ENCODE measurements at places on chromosomes 3 and 15.

GRCh38 chr15:30865257-30865656 is 38.5 kb upstream of the FAN1 start:
- no peak for DNase-seq

- no peak for DNase-seq
These were observed 9.5 kb downstream of the SEMA4B start for GRCh38 chr15:90210593-90210992.

DNA sequence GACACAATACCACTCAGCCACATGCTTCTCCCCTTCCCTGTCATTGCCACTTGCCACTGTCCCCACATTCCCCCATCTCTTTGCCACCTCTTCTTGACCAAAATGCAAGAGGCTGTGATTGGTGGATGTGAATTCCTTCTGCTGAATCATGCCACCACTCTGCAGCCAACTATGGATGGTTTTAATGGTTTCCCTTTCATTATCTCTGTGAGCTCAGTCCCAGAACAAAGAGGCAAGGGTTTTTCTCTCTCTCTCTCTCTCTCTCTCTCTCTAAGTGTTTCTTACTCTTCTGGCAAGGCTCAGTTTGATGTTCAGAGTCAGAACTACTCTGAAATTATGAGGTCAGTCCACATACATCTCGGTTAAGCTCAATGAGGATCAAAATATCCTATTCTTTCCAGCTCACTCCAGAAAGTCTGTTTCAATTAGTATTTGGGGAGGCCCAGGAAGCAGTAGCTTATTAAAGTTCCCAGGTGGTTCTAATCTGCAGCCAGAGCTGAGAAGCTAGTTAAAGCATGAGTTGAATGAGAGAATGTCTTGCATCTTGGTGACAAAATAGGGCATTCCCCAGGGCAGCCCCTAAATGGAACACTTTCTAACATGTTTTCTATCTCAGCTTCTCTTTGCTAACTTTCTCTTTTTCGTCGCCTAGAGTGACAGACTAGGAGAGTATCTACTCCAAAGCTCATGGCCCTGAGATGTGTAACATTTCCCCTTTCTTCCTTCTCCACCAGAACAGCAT is 8.5 kb upstream of the ILDR1 start:
- DNase-seq = no peak

DNA sequence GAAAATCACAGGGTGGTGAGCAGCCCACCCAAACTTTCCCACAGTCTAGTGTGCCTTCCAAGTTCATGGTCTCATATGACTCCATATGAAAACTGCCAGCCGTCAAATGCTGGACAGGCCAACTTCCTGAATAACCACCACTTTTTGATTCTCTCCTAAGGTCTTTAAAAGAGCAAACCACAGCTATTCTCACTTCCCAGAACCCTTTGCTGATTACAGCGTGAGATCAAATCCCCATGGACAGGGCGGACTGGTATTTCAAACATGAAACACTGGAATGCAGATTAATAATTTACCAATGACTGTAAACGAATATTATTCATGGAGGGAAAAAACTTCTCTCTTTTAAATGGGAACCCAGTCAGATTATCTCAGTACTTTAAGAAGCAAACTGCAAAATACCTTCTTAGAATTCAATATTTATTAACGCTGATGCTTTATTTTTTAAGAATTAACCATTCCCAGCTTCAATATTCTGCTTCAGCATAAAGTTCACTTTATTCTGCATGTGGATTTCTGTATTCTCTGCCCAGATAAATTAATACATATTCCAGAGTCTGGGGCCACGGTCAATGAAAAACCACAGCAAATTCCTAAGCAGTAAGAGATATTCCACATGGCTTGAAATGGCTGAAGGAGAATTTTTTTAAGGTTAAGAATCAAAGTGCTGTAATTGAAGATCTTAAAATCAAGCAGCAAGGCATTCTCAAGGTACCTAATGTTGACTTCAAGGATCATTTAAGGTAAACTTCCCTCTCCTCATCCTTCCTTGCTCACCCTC is 42.9 kb downstream of the MYO1E start:
- no peak for DNase-seq

DNA sequence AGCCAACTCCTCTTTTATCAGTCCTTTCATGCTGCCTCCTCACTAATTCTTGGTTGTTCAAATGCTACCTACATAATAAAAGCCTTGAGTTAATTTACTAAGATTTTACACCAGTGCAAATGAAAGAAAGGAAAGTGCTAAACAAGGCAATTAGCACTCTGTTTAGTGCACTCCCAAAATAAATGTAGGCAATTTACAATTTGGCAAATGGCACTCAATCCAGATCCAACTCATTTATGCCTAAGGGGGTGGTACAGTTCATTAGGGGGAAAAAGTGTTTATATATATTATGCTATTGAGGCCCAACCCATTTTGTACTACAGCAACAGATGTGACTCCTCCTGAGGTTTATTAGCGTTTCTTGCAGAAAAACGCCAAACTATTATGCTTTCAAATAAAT is 370.1 kb downstream of the NR2F2 start:
- no peak for DNase-seq

DNA sequence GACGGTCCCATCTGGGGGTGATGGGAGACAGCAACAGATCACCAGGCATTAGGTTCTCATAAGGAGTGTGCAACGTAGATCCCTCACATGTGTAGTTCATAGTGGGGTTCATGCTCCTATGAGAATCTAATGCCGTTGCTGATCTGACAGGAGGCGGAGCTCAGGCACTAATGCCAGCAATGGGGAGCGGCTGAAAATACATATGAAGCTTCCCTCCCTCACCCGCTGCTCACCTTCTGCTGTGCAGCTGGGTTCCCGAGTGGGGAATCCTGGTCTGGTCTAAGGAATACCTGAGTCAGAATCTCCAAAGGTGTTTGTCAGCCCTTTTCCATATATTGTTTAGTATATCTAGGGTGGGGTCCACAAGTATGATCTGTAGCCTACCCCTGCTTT is 52.3 kb downstream of the CHD2 start:
- DNase-seq = no peak

DNA sequence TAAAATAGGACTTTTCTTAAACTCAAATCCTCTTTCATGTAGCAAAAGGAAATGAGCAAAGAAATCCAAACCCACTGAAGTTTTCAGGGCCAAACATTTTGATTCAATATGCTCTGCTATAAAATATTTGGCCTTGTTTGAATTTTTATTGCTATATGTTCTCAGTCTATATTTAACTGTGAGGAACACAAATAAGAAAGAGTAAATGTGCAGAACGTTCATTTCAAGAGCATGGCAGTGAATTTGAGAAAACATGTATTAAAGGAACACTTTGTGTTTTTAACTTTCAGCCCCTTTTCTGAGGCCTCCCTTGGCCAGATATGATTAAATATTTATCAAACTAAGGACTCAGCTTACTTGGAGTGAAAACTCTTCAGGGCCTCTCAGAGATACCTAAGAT is 124.7 kb upstream of the CCNL1 start:
- no peak for DNase-seq

DNA sequence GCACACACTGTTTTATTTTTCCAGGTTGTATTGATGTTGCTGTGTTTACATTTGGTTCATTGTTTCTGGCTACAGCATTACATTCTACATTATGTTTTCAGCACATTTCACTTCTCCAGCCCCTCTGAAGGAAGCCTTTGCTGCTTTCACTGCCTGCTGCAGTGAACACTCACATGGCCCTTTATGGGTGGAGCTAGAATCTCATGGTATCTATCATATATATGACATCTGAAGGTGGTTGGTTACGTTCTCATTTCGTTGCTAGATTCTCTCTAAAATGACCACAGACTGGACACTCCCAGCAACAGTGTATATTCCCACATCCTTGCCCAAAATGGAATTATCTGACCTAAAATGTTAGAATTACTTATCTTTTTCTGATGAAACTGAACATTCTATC is 35.2 kb upstream of the CTDSPL start:
- no peak for DNase-seq

DNA sequence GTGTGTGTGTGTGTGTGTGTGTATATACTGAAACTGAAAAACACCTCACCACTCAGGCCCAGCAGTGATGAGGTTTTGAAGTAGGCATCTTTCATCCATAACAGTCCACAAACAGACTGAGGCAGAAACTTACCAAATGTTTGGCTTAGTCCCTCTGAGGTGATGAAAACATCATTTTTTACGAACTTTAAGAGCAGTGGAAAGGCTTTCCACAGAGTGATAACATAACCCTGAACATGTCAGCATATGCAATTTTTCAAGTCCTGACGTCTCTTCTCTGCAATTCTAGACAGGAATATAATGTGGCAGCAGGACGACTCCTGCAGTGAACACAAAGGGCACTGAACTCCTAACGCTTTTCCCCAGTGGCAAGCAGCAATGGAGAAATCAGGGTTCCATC is 247.0 kb upstream of the THBS1 start:
- DNase-seq = no peak

- no peak for DNase-seq
These were observed 54.5 kb downstream of the OSBPL10 start for GRCh38 chr3:31926543-31926942.

DNA sequence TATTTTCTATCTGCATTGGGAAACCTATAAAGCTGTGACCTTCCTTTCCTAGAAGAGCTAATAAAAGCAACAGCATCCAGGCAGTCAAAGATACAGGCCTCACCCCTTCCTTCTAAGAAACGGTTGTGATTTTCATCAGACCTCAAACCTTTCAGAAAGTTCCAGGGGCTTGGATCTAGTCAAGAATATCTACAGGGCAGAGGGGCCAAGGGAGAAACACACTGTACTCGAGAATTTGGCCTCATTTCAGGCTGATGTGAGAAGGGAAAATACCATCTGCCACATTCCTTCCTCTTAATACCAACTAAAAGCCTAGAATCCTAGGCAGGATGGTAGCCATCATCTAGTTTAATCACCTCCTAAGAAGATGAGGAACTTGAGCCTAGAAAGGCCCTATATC is 24.5 kb upstream of the BCL6 start:
- DNase-seq = no peak

DNA sequence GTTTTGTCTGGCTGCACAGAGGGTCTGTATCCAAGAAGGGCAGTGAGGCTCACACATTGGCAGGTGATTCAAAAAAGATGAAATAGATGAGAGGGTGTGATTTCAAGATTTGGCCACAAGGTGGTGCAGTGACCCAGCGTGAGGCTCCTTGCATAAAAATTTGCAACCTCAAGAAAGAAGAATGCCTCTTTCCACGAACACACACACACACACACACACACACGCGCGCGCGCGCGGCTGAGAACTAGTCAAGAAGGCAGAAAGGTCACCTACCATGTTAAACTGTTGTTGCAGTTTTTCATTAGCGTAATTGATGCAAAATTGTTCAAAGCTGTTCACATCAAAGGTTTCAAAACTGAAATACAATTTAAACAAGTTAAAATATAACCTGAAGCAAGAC is 39.2 kb downstream of the MYO5C start:
- DNase-seq = peak; percentile 81

- DNase-seq = no peak
These were observed 86.5 kb downstream of the BOC start for GRCh38 chr3:113297841-113298240.

- DNase-seq = peak; percentile 98
These were observed at the start of gene UNC45A for GRCh38 chr15:90934949-90935751. Gene UNC45A (plus strand): TSS chr15:90935285. CDS start chr15:90935325, 40 bp downstream.

GRCh38 chr3:27160779-27161287 is 208.3 kb downstream of the NEK10 start:
- DNase-seq = no peak

DNA sequence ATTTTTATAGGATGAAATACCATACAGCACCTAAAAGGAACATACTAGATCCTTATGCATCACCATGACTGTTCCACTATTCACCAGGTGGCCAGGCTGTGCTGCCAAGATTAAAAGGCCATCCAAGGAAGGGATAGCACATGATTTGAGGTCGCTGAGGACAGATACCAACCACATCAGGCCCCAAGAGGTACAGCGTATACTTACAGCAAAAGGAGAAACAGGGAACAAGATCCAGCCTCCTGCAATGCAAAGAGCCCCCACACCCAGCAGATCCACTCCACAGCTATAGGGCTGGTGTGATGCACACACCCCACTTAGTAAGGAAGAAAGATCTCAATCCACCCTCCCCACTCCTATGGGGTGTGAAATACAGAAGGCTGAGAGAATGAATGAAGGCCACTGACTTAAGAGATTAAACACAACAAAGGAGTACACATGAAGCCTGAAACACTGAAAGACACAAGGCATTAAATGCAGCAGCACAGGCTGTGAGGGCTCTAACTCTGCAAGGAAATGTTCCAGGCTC is 32.0 kb upstream of the ZNF445 start:
- DNase-seq = no peak

- no peak for DNase-seq
These were observed 31.7 kb upstream of the ATOSA start for GRCh38 chr15:52710708-52711389.

- DNase-seq = no peak
These were observed 49.4 kb upstream of the MAGEF1 start for GRCh38 chr3:184761075-184761841.

- no peak for DNase-seq
These were observed 28.2 kb upstream of the USP3 start for GRCh38 chr15:63476229-63476632.

GRCh38 chr3:183247011-183247589 is 6.0 kb upstream of the B3GNT5 start:
- DNase-seq = no peak

- DNase-seq = no peak
These were observed 95.7 kb downstream of the DUT start for GRCh38 chr15:48426941-48427340.

DNA sequence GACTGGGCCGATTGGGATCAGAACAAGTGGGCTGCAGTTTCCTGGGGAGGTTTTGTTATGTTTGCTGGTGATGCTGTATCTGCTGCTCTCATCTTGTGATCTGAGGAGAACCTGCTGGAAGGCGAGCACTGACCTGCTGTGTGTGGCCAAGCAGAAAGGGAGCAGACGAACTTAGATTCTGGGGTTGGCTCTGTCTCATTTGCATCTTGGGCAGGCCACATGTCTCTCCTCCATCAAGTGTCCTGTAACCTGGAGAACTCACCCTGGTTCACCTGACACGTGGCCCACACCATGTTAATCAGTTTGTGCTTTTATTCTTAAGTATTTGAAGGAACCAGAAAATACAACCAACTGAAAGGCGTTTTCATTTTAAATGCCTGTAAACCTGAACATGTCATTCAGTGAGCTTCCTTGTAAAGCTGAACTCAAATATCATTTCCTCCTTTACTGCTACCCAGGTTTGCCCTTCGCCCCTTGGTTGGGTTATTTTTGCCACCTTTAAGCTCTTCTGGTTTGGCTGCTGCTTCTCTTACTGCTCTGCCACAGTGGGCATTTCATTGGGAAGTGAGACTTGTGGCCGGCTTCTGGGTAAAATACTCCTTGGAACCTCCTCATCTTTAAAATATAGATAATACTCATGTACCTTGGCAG is 33.5 kb upstream of the TRAK1 start:
- no peak for DNase-seq

- DNase-seq = peak; percentile 55
These were observed 7.2 kb downstream of the EOMES start for GRCh38 chr3:27714692-27715453.
